ENCODE measurements at places on chromosomes 7 and 10.

- DNase-seq = no peak
Observed at GRCh38 chr7:28984631-28985030, 26.5 kb upstream of the TRIL start.

DNA sequence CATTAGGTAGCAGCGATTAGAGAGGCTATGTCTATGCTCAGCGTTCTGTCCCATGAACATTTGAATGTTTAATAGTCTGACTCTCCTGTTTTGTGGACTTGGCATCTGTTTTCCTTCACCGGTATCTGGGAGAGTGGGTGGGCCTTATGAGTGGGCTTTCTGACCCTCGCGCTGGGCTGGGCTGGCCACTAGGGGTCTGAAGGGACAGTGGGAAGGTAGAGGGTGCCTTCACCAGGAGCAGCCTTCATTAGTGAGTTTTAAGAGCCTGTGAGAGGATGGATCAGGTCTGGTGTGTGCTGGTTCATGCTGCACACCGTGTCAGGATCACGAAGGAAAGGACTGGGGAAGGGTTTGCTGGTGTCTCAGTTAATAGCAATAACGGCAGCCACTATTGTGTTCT lies 33.4 kb downstream of the DCLRE1A start:
- no peak for DNase-seq

DNA sequence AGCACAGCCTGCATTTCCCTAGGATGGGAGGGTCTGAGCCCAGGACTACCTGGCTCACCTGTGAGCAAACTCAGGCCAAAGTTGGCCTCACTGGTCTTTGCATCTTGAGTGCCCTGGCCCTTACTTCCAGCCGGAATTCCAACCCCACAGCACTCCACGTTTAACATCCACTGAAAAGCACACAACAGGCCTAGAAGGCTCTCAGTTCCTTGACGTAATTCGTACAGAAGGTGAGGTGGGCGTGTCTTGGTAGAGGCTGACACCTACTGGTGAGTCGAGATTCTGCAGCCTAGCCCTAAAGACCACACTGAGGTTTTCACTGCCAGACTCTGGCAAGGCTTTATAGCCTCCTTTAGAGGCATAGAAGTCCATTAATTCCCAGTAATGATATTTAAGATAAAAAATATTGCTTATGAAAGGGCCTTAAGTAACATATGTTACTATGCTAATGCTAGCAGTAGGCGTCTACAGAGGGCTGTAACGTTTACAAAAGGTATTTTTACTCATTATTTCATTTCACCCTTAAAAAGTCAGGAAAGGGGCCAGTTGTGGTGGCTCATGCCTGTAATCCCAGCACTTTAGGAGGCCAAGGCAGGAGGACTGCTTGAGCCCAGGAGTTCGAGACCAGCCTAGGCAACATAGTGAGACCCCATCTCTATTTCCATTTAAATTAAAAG lies 95.8 kb downstream of the HIP1 start:
- no peak for DNase-seq

DNA sequence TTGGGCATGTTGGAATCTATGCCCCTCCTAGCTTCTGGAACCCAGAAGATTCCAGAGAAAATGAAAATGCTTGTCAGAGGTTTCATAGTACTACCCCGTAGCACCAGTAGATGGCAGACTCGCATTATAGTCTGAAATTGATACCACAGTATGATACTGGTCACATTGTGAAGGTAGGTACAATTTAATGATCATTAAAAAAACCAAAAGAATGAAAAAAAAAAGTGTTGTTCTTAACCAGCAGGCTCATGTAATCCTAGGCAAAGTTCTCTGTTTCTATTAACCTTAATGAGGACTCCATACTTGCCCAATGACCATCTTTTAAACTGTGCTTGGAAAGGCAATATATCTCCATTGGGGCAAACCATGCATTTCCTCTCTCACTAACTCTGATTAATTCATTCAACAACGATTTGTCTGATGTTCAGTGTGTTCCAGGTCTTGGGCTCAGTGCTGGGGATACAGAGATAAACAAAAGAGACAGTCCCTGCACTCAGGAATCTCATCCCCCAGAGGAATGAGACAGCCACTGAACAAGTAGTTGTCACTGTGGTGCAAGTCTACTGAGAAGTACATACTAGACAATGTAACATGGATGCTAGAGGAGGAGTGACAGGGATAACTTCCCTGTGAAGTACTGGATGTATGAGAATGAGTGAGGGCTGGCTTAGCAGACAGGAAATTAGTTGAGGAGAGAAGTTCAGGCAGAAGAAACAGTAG lies 223.5 kb upstream of the PHYHIPL start:
- no peak for DNase-seq

- DNase-seq = no peak
Observed at GRCh38 chr10:18151356-18151890, 11.2 kb downstream of the CACNB2 start.

Measured in esophagus squamous epithelium (tissue), 5 donors.